ENCODE measurements at places on chromosomes 7 and 10.
A peak's percentile ranks its signal among the peaks of the same experiment; 100 is the strongest.

GRCh38 chr7:4726566-4726965 is 44.5 kb downstream of the FOXK1 start:
- no peak for DNase-seq

GRCh38 chr10:16890691-16891090 is 73.5 kb upstream of the RSU1 start:
- DNase-seq: no peak

DNA sequence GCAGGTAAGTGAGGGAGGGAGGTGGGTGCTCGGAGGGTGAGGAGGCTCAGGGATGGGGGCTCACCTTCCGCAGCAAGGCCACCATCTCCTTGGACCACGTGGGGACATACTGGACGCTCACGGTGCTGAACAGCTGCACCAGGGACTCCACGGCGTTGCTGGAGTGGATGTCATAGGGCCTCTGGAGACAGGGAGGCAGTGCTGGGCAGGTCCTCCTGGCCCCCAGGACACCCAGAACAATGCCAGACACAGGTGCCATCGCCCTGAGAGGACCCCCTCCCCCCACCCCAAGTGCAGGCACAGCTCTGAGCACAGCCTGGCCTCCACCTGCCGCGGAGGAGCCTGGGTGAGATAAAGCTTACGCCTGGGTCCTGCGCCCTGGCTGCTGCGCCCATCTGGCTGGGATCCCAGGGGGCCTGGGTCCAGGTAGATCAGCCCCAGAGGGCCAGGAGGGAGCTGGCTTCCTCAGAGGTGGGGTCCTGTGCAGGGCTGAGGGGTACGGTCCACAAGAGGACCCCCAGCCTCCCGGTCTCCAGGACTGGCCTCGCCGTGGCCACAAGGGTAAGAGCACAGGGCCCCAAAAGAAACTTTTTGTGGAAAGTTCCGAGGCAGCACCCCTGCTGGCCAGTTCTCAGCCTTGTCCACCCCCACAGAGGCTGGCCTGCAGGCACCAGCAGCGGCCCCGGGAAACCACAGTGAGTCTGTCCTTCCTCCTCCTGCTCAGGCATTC is 37.8 kb downstream of the DPYSL4 start:
- no peak for DNase-seq

GRCh38 chr10:121221072-121221471 is 369.9 kb downstream of the WDR11 start:
- DNase-seq: no peak

- no peak for DNase-seq
Observed at GRCh38 chr10:27745732-27746396, at the start of gene MKX. TSS of gene MKX (minus strand) at chr10:27745819. CDS start at chr10:27743415, 2,404 bp downstream.

- DNase-seq: peak; percentile 77
Observed at GRCh38 chr7:107501593-107501992, 31.7 kb downstream of the GPR22 start.

- no peak for DNase-seq
Observed at GRCh38 chr10:1577945-1578344, 159.4 kb downstream of the ADARB2 start.

DNA sequence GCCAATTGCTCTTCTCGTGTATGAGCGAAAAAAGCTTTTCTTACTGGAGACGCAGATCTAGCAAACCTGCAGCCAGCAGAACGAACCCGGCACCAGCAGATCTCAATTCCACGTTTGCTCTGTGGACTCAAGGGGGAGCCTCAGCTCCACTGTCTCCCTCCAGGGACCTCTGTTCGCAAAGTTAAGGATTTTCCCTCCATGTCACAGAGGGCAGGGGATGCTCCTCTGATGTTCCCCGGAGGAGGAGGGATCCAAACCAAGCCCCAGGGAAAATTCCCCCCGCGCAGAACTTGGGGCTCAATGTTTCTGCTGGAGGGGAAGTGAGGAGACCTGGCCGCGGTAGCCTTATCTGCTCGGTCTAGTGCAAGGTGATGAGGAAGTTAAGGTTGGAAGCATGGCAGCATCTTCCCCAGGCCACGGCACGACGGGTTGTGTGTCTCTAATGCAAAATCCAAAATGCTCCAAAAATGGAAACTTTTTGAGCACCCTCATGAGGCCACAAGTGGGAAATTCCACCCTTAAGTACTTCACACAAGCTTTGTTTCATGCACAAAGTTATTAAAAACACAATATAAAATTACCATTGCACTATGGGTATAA is 9.0 kb downstream of the IQCE start:
- DNase-seq: no peak
